Ecto neural progenitor cell (in vitro differentiated cells): ENCODE measurements at places on chromosomes 1 and 21.

GRCh38 chr1:220044678-220045355, 1.5 kb downstream of the EPRS1 start:
- no peak for DNase-seq

- DNase-seq = no peak
Measured at GRCh38 chr1:241631674-241632073, 8.5 kb downstream of the CHML start.

DNA sequence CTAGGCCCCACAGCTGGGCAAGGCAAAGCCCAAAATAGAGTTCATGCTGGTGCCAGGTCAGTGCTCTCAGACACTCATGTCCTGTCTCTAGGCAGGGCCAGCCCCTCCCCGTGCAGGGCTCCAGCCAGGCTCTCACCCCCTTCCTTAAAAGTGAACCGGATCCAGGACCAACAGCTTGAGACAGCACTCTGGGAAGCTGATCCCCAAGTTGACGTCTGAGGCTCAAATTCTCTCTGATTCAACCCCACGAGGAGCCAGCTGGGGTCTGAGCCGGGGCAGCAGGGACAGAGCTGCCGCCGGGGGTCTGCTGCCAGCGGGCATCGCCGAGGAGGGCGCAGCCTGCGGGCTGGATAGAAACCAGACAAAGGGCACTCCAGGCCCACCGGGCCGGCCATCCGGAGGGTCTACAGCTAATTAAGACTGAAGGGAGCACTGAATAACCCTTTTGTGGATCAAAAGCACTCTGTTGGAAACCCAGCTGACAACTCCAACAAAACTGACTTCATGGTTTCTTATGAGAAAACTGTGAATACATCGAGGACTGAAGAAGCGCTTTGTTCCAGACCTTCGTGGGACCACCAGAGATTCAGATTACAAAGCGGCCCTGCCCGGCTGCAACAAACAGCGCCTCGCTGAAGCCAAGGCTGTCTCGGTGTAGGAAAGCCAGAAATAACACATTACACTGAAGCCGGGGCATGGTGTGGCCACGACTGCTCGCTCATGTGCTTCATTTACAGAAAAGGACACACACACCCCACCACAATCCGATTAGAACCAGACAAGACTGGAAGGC, 95.8 kb downstream of the PSMG1 start:
- no peak for DNase-seq

- no peak for DNase-seq
Measured at GRCh38 chr1:39317111-39317510, 112.6 kb downstream of the MACF1 start.

DNA sequence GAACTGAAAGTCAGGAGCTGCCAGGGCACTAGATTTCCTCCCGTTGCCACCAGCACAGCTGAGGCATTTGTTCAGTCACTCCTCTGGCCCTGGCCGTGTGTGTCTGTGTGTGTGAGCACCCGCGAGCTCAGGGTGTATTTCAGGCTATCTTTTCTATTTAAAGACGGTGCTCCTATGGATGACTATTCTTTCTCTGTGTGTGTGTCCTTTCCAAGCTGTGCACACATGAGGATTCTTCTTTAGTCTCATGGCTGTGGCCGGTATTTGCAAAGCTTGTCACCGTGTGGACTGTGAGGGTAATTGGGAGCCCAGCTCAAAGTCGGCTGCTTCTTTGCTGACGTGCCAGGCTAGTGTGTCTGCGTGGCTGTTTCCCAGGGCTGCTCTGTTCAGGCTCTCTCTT, 3.0 kb upstream of the KCND3 start:
- no peak for DNase-seq

DNA sequence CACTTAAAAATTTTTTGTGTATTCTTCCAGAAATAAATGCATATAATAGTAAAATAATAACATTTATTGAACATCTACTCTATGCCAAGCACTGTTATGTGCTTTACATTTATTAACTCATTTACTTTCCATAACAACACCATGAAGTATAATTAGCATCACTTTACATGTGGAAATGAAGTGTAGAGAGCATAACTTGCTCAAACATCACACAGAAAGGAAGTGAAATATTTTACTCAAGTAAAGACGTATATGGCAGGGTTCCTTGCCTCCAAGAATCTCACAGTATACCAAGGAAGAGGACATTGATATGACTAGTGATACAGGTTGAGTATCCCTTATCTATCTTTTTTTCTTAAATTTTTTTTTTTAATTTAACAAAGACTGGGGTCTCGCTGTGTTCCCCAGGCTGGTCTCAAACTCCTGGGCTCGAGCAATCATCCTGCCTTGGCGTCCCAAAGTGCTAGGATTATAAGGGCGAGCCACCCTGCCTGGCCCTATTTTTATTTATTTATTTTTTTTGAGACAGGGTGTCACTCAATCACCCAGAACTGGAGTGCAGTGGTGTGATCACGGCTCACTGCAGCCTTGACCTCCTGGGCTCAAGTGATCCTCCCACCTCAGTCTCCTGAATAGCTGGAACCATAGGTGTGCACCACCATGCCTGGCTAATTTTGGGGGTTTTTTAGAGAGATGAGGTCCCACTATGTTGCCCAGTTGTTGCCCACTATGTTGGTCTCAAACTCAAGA, 7.7 kb upstream of the CLIC4 start:
- DNase-seq = no peak

- DNase-seq = no peak
Measured at GRCh38 chr1:113859478-113860175, 11.9 kb downstream of the PTPN22 start.

DNA sequence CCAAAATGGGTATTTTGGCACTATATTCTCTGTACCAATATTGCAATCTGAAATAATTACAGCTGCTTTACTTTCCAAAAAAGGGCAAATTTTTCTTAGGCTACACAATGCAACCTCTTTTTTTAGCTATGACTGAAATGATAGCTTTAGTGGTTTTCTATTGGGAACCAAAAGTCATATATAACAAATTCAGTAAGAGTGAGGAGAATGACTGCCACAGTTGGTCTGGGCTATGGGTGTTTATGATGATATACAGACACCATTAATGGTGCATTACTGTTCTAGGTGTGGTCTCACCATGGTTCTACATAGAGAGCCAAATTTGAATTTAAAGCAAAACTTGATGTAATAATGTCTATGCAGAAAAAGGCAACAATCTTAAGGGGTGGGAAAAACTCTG, 72.3 kb upstream of the PTBP2 start:
- DNase-seq = no peak

GRCh38 chr21:39845571-39846130, 21.6 kb upstream of the PCP4 start:
- no peak for DNase-seq

DNA sequence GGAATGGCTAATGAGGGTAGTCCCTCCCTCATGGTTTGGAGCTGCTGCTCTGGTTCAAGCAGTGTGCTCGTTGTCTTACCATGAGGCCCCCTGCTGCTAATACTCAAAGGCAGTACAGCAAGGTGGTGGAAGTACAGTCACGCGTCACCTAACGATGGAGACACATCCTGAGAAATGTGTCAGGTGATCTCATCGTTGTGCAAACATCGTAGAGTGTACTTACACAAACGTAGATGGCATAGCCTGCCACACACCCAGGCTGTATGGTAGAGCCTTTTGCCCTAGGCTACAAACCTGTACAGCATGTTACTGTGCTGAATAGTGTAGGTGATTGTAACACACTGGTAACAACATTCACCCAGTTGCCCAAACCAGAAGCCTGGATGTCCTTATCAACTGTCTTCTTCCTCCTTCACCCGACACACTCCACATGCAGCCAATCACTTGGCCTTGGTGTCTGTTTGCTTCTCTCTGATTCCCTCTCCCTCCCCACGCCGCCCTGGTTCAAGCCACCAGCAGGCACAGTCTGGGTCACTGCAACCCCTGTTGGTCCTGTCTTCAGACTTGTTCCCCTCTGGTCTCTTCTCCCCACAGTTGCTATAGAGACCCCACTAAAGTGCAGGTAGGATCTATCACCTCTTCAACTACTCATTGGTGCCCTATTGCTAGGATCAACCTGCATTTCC, 6.0 kb upstream of the KCNA2 start:
- DNase-seq = no peak

DNA sequence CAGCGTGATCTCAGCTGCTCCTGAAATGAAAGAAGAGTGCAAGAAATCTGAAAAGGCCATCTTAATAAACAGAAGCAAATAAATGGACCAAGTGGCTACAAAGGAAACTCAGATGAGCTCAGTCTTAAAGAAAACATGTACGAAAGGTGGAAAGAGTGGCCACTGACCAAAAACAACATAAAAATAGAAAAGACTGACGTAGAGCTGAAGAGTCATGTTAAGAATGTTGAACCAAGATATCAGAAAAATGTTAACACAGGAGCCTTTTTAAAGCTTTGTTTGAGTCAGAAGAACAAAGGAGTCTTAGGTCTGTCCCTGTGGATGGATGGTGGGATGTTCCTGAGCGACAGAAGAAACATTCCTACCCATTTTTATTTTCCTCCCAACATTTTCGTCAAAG, 30.8 kb upstream of the ZNF648 start:
- no peak for DNase-seq

- no peak for DNase-seq
Measured at GRCh38 chr1:64042331-64043100, 160.9 kb upstream of the UBE2U start.

DNA sequence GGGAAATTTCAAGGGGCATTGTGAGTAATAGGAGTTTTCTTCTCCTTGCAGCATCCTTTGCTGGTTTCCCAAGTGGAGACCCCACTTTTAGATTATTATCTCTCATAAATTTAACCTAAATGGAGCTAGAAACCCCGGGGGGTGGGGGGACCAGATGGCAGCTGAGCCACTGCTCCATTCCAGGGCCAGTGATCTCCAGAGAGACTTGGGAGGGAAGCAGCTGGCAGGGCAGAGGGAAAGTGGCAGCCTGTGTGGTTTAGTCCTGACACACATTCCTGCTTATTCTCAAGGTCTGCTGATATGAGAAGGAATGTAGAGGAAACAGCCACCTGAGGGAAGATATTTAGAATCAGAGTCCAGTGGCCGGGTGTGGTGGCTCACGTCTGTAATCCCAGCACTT, 16.3 kb downstream of the PCP4L1 start:
- DNase-seq = no peak
